ENCODE measurements at places on chromosomes 7 and 10.

DNA sequence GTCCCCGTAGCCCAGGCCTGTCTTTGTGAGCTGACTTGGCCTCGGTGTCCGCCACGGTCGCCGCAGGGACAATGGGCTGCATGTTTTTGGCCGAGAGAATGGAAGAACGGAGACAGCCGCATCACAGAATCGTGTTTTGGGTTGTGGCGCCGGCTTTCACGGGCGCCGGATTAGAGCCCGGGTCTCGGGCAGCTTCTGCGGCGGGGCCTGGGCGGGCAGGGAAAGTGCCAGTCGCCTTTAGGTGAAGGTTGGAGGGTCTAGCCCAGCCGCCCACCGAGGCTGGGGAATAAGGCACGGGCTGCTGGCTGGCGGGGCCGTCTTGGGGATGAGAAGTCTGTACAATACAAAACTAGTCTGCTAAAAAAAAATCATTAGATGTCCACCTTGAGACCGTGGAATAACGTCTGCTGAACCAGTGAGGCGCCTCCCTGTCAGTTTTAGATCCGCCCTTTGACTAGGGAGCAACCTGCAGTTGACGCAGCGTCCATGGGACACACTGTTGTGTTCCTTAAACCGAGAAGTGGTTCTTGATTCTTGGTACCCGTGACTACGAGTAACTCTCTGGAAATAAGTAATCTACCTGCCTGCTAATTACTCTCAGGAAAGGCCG lies 577 bp downstream of the DNAJB9 start:
- DNase-seq: peak; percentile 46

GRCh38 chr7:156823435-156823834 lies 69.5 kb downstream of the LMBR1 start:
- DNase-seq: no peak

DNA sequence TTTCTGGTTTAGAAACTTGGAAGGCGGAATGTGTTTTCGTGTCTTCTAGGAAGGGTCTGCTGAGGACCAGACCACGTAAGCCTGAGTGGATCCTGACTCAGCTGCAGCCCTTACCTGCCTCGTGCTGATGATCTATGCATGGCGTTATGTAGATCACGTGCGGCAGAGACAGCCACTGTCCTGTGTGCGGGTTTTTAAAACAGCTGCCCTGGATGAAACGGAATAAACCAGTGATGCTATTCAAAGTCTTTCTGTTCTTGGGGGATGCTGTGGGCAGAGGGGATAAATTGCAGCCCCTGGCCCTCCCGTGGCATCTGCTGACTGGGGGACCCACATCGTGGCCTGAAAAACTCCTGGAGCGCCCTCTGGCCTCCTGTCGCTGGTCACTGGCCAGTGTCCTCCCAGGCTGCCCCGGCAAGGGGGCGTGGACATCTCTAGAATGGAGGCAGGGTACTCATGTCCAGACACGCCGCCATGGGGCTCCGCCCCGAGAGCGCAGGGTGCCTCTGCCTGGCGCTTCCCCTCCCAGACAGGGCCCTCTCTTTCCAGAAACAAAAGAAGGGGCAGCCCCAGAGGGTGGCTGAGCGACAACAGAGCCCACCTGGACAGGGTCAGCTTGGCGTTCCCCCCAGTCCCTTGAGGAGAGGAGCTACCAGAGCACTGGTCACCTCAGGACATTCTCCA lies 13.2 kb downstream of the ALKBH4 start:
- no peak for DNase-seq

GRCh38 chr10:11454958-11455566 lies 156.4 kb downstream of the USP6NL start:
- DNase-seq: no peak

DNA sequence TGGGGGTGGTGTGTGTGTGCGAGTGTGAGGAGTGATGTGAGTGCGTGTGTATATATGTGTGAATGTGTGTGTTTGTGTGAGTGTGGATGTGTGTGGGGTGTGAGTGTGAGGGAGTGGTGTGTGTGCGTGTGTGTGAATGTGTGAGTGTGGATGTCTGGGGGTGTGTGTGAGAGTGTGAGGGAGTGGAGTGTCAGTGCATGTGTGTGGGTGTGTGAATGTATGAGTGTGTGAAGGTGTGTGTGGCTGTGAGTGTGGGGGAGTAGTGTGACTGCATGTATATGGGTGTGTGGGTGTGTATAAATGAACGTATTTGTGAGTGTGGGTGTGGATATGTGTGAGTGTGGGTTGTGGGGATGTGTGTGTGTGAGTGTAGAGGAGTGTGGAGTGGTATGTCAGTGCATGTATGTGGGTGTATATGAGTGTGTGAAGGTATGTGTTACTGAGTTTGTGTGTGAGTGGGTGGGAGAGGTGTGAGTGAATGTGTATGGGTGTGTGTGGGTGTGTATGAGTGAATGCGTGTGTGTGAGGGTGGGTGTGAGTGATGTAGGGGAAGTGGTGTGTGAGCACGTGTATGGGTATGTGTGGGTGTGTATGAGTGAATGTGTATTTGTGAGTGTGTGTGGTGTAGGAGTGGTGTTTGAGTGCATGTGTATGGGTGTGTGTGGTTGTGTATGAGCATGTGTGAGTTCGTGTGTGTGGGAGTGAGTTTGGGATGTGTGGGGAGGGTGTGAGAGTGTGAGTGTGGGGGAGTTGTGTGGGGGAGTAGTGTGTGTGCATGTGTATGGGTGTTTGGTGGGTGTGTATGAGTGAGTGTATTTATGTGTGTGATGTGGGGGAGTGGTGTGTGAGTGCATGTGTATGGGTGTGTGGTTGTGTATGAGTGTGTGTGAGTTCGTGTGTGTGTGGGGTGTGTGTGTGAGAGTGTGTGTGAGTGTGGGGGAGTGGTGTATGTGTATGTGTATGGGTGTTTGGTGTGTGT lies 28.5 kb upstream of the NUB1 start:
- DNase-seq: no peak

Measured in CD4-positive, alpha-beta T cell treated with Interleukin-6 for 4 hours (primary cell).